ENCODE measurements at places on chromosomes 3 and 15.

DNA sequence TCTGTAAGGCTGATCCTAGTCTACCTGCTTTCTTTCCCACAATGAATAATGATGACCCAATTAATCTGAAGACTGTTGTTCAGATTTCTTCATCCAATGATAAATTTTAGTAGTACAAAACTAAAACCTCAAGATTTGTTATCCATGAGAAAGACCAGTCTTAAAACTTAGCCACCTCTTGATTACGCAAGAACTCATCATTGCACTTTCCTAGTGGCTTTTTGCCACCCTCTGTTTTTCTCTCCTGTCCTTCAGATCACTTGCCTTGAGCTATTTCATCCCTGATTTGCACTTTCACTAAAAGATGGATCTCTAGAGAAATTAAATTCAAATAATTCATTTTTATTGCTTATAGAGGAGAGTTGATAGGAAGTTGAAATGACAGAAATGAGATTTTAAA, 142.7 kb upstream of the RBMS3 start:
- no peak for DNase-seq

DNA sequence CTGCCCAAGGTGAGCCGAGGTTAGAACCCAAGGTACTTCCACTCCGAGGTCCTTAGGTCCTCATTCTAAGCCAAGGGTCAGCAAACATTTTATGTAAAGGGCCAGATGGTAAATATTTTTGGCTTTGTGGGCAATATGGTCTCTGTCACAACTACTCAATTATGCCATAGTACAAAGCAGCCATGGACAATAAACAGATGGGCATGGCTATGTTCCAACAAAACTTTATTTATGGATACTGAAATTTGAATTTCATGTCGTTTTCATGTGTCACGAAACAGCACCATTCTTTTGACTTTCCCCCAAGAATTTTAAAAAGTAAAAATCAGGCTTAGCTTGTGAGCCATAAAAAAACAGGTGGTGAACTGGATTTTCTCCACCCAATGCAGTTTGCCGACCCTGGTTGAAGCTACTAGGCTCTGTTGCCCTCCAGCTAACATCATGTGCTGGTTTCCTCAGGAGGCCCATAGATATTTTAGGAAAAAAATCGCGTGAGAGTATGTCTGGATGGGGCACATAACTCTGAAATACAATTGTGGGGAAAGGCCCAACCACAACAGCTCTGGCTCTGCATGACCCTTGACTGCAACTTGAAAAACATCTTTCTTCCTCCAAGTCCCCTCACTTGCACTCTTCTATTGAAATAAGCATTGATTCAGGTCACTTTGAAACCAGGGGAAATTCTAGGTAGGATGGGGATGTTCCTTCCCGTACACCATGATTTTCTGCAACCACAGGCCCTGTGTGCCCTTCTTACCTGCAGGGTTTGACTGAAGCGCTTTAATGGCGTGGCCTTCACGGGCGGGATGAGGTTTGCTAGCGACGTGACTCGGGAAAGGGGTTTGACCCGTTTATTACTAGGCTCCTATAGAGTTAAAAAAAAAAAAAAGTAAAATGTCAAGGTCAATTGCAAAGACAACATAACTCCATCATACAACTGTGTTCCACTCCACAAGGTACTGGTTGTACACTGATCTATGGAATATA, 28.5 kb downstream of the ARHGEF3 start:
- DNase-seq: no peak

DNA sequence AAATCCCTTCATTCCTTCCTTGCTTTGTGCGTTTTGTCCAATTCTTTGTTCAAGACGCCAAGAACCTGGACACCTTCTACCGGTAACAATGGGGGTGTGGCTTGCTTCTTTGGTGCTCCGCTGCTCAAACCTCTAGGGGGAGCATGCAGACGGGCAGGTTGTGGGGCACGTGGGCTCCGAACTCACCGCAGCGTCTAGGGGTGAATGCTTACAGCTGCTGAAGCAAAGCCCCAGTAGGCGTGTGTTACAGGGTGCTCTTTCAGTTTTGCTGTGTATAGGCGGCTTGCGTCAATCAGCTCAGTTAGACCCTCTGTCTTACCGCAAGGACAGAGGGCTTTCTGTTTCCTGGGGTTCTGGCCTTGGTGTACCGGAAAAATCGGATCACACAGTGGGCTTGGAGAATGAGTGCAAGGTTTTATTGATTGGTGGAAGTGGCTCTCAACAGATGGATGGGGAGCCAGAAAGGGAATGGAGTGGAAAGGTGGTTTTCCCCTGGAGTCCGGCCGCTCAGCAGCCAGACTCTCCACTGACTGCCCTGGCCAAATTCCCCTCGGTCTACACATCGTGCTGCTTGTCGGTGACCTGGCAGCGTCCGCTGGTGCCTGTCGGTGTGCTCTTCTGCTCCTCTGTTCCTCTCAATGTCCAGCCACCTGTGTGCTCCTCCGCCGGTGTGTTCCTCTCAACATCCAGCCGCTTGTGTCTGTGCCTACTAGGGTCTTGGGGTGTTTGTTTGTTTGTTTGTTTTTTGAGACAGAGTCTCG, 1.2 kb upstream of the LRRC34 start:
- peak; percentile 37 for DNase-seq

GRCh38 chr3:159266779-159267178, 464.9 kb downstream of the MFSD1 start:
- DNase-seq: no peak

DNA sequence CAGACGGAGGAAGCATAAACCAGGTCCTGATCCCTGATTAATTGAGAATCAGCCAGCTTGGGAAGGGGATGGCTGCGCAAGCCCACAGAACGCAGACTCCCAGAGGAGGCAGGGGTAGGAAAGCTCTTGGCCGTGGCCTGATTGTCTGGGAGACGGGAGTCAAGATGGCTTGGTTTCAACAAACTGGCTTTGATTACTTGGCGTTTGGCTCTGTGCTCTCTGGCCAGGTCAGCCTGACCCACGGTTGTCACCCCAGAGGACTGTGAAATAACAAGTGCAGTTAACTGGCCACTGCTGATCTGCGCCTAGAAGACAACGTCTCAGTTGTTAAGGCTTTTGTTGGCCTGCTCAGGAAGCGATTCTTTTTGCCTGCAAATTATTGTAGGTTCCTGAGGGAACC, 387.0 kb upstream of the PROK2 start:
- DNase-seq: no peak

DNA sequence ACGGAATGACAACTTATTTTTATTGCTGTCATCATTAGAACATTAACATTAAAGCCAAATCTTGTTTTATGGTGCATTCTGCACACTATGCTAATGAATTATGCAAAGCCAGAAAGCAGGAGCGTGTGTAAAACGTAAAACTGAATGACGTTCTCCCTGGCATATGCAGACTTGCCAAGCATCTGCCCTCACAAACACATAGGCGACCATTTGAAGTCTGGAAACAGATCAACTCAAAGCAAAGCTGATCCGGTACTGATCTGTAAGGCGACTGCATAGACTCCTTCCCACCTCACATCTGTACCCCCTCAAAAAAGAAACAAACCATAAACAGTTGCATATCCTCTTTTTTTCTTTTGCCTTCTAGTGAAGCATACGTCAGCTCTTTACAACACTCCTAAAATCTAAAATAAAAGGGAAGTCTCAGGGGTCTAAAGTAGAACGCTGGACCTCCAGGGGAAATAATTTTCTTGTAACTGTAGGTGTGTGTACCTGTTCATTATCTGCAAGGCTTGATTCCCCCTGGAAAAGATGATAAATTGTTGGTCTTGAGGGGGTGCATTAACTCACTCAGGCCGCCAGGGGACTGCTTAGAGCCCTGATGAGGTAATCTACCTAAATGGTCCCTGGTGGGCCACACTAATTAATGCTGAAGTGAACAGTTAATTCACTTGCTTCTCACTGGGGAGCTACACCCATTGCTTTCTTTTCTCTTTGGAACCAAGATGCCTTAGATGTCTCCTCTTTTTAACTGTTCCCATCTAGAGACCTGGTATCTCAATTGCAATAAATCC, 231.4 kb downstream of the CDIN1 start:
- DNase-seq: no peak

DNA sequence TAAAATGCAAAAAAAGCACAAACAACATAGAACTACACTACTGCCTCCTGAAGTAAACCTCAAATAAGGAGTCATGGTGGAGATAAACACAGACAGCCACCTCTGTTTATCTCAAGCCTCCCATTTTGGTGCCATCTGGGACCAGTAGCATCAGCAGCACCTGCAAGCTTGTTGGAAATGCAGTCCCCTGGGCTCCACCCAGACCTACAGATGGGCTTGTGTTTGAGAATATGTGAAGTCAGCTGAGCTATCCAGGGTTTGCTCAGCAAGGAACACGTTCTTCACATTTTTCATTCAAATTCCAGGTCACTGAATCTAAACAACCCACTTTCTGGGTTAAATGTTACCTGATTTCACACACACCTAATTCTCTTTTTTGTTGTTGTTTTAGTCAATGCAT, 45.5 kb downstream of the RASGRF1 start:
- no peak for DNase-seq

DNA sequence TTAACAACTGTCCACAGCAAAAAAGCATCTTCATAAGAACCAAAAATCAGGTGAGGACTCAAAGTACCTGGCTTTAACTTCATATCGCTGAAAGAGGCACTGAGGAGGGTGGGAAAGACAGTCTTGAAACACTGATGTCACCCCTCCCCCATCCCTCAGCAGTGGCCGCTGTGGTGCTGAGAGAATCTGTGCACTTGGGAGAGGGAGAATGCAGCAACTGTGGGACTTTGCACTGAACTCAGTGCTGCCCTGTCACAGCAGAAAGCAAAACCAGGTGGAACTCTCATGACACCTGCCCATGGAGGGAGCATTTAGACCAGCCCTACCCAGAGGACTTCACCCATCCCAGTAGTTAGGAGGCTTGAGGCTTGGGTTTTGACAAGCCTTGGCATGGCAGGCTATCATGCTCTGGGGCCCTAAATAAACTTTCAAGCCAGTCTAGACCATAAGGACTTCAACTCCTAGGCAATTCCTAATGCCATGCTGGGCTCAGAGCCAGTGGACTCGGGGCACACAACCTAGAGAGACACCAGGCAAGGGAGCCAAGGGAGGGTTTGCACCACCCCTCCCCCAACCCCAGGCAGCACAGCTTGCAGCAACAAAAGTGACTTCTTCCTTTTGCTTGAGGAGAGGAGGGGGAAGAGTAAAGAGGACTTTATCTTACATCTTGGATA, 6.1 kb upstream of the ZSCAN2 start:
- DNase-seq: no peak

DNA sequence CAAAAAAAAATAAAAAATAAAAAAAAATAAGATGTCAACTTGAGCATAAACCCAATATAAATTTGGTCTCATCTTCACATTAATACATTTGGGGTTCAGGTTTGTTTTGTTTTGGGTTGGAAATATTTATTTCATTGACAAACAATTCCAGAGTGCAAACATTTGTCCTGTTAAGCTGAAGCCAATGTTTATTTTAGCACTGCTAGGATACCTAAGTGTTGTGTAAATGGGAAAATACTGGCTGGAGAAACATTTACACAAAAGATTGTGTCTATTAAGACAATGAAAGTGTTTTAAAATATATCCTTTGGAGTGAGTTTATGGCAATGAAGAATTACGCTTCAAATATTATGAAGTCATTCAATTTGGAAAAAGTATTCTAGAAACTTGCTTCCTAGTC, 91.1 kb downstream of the MEIS2 start:
- DNase-seq: no peak

- DNase-seq: no peak
Observed at GRCh38 chr3:9887480-9887879, 2.9 kb upstream of the JAGN1 start.

GRCh38 chr15:69522361-69522760, 69.7 kb downstream of the RPLP1 start:
- no peak for DNase-seq

- no peak for DNase-seq
Observed at GRCh38 chr3:18946524-18946923, 201.8 kb upstream of the KCNH8 start.

DNA sequence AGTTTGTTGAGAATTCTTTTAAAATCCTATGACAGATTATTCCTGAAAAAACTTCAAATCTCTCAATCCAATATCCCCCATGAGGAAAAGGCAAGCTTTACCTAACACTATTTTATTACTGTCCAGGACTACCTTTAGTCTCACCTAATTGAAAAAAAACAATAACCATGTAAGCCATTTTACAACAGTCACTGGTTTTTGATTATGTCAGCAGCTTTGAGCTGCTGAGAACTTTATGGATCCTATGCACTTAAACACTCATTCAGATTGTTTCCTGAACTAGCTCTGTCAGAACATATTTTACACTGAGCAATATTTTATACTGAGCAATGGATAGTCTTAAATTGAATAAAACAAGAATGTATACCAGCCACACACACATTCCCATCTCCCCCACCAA, 79.9 kb downstream of the ZBBX start:
- DNase-seq: no peak

DNA sequence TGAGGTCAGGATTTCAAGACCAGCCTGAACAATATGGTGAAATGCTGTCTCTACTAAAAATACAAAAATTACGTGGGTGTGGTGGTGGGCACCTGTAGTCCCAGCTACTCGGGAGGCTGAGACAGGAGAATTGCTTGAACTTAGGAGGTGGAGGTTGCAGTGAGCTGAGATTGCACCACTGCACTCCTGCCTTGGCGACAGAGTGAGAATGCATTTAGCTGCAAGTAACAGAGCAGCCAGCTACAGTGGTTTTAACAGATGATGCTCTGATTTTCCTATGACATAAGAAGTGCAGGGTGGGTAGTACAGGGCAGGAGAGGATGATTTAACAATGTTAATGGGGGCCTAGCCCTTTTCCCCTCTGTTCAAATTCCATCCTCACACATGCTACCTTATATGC, 267.9 kb downstream of the RPLP1 start:
- DNase-seq: no peak

- DNase-seq: no peak
Observed at GRCh38 chr3:143771258-143771657, 77.0 kb downstream of the SLC9A9 start.

DNA sequence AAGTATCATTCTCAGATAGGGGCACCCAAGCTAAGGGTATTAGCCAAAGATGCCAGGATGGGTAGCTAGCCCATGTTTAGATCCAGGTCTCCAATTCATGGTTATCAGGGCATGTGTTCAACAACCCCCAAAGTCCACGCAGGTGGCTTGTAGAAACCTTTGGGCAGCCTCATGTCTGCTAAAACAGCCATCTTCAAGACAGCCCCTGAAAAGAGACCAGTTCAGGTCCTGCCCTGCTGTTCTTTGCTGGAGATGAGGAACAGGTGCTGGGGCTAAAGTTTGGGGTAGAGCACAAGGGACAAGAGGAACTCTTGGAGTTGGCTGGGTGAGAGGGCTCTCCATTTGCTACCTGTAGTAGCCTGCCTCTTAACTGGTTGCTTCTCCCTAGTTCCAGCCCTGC, 4.6 kb downstream of the PPM1M start:
- DNase-seq: no peak

All from activated CD4-positive, CD25-positive, alpha-beta regulatory T cell (primary cell).